NCI-H1930 (cell line): ENCODE measurements at places on chromosomes 6 and 20.

DNA sequence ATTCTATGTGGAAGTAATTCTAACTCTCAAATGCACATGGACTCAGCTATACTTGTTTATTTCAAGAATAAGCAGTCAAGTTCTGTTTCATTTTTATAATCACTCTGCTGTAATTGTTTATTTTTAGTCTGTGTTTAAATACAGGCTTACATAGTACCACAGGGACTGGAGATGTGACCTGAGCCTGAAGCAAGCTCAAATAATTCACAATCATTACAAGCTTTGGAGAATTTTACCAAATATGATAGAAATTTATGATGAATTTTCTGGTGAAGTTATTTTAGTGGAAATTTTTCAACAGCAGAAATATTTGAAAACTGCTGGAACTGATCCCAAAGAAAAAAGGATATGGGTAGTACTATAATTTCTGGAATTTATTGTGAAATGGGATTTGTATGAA is 41.6 kb upstream of the DSE start:
- DNase-seq, result no peak

DNA sequence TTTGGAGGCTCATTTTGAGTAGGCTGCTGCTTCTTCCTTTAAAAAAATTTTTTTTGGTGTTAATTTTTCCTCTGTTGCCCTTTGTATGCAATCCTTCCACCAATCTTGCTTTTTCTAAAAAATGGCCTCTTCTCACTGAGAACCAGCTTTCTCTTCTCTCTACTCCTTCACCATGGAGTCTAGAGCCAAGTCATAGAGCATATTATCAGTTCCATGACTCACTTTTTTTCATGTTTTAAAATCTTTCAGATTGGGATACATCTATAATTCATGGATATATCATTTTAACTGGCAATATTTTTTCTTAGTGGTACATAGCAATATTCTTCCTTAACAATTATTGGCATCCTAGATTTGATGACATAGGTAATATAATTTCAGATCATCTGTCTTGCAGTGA is 62.7 kb downstream of the SLX4IP start:
- no peak for DNase-seq

DNA sequence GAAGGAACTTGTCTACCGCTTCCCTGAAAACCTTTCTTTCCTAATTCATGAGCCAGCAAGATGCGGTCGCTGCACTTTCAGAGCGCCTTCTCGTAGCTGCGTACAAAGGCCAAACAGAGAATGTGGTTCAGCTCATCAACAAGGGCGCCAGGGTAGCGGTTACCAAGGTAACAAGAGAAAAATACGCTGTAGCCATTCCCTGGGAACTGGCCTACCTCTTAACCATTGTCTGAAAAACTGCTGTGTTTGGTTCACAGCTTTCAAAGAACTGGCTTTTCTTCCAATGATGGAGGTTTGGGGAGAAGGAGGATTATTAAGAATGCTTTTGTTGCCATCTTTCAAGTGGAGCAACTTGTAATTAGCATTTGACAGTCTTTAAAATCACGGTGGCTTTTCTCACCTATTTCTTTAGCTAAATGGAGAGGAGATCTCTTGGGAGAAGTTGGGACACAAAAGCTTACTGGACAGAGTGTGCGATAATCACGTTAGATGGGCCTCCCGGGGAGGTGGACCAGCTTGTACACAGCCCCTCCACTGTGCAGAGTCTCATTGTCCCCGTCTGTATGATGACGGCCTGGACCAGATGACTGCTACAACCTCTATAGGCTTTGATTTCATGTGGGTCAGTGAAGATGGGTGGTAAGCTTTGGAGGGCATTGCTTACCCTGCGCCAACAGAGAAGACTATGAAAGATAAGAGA is 71.5 kb downstream of the LYRM2 start:
- DNase-seq, result peak; percentile 36

GRCh38 chr6:3594201-3594600 is 137.4 kb upstream of the SLC22A23 start:
- DNase-seq, result no peak

- no peak for DNase-seq
Observed at GRCh38 chr20:24672886-24673677, 203.7 kb downstream of the SYNDIG1 start.

GRCh38 chr6:98942263-98942803 is 5.4 kb downstream of the FBXL4 start:
- no peak for DNase-seq

DNA sequence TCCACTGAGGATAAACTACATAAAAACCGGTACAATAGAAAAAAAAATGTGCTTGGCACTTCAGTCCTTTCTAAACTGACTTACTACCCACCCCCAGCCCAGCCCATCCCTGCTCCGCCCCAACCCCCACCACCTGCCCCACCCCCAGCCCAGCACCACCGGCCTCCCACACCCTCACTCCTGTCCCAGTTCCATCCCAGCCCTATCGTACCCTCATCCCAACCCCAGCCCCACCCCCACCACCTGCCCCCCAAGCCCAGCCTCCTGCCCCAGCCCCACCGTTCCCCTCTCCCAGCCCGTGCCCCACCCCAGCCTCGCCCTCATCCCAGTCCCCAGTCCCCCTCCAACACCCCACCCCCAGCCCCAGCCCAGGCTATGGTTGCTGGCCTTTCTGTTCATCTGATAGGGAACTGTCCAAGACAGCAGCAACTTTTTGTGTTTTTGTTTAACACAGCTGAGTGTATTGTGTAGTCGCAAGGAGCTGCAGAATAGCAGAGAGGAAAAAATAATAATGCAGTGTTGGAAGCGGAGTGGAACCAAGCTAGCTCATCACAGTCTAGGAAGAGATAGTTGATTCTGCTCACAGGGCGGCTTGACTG is 61.9 kb downstream of the SASH1 start:
- no peak for DNase-seq

DNA sequence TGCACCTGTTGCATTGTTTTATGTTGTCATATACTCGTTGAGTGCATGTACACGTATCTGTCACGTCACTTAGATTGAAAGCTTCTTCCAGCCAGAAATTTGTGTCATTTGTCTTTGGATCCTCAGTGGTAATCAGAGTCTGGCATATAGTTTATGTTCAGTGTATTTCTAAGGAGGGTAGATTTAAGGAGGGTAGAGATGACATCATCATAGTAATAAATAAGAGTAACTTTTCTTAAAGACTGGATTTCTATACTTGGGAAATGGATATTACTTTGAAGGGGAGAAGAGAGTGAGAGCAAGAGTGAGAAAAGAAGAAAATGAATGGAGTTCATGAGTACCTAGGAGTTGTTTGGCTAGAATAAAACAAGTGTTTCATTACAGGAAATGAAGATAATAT is 255.0 kb upstream of the SASH1 start:
- no peak for DNase-seq

GRCh38 chr6:31922942-31923341 is 4.6 kb upstream of the C2 start:
- no peak for DNase-seq

DNA sequence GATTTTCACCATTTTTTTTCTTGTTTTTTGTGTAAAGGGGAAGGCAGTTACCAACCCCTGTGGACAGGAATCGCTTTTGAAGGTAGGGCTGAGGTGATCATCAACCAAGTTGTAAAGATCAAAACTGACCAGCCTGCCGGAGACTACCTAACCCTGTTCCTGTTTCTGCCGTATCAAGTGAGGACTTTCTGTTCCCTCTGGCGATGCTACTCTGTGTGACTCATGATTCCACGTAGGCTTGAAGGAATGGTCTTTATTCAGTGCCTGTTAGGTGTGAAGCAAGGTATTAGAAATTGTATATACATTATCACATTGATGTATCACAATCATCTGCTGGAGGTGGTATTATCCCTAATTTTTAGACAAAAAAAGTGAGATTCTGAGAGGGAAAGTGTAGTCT is 161.3 kb downstream of the SOX4 start:
- DNase-seq, result no peak

DNA sequence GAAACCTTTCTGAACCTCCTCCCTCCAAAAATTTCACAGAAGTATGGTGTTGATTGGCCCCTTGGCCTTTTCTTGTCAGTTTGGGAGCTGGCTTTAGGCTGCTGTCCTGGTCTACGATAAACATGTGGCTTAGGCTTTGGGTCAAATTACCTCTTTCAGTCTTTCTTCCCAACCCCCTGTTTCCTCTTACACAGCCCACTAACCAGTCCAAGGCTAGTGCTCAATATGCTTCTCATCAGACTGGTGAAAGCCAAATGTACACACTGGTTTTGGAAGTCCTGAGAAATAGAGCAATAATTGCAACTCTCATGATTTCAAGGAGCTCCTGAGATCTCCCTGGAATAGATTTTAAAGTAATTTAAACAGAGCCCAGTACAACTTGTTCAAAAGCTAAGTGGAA is 933.7 kb upstream of the GJE1 start:
- no peak for DNase-seq

DNA sequence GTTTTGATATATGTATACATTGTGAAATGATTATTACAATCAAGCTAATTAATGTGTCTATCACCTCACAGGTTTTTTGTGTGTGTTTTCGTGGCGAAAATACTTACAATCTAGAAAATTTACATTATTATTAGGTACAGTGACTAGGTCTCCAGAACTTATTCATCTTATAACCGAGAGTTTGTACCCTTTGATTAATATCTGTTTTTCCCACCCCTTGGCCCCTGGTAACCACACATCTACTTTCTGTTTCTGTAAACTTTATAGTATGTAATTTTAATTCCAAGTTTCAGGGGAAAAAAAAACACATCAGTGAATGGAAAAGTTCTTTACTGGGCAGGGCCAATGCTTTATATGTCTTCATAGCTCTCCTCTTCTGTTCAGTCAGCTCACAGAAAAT is 131.4 kb downstream of the LMBRD1 start:
- DNase-seq, result no peak

DNA sequence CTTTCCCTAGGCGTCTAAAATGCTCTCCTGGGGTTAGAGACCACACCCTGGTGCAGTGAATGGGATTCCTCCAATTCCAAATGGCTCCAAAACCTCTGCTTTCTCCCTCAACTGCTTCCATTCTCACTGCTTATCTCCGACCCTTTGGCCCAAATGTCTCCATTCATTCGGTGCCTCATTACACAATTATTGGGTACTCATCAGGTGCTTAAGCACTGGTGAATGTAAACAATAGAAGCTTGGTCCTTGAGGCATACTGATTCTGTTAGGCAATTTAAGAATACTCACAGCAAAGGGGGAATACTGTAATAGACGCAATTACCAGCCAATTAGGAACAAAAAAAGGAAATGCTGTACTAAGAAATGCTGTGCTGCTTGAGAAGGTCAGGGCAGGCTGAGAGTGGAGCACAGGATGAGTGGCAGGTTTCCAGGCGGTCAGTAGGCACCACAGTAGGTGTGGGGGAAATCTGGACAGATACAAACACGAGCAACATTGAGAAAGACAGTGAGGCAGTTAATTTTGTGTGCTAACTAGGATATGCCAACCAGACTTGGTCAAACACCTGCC is 23.0 kb downstream of the GMDS start:
- DNase-seq, result no peak

DNA sequence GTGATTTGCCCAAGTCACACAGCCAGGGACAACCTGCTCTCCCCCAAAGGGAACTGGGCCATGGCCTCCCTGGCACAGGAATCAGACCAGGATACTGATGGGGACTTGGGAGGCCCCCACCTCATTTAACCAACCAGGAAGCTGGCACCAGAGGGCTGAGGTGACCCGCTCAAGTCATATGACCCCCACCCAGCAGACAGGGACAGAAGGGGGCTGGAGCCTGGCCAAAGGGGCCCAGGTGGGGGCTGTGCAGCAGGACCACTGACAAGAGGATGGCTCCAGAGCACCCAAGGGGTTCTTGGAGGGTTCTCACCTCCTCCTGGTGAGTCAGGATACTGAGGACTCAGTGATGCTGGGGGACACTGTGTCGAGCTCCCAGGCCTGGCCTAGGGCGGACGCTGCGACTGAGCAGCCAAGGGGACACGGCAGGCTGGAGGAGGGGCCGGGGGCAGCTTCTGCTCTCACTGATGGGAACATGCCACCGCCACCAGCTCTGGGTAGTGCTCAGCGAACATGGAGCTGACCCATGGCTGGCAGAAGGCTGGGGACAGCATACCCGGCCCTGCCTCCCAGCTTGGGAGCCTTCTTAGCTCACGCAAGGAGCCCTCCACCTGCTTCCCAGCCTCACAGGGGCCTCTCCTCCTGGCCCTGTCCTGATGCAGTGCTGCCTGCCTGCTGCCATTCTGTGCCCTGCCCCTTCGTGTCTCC is 1.2 kb downstream of the CST7 start:
- DNase-seq, result no peak

DNA sequence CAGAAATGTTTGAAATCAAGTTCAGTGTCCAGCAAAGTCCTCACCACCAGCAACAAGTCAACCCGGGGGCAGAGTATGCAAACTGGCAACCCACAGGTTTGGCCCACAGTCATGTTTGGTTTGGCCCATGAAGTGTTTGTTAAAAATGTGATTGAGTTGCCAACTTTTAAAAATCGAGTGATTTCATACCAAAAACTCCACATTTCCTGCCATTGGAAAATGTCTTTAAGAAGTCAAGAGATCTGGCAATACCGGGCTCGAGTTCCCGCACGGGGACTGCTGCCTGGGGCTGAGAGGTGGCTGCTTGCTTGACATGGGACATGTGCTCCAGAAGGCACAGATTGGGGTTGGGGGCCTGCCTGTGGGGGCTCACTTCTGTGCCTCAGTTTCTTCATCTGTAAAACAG is 36.1 kb downstream of the PREX1 start:
- no peak for DNase-seq

GRCh38 chr6:72533606-72534005 is 88.3 kb upstream of the KCNQ5 start:
- no peak for DNase-seq

GRCh38 chr20:58497076-58497641 is 18.0 kb downstream of the APCDD1L start:
- no peak for DNase-seq

GRCh38 chr20:16637797-16638196 is 64.5 kb upstream of the KIF16B start:
- no peak for DNase-seq

- DNase-seq, result no peak
Observed at GRCh38 chr6:35626401-35626800, 62.3 kb downstream of the FKBP5 start.

GRCh38 chr6:7324520-7324919 is 11.5 kb upstream of the SSR1 start:
- DNase-seq, result no peak

DNA sequence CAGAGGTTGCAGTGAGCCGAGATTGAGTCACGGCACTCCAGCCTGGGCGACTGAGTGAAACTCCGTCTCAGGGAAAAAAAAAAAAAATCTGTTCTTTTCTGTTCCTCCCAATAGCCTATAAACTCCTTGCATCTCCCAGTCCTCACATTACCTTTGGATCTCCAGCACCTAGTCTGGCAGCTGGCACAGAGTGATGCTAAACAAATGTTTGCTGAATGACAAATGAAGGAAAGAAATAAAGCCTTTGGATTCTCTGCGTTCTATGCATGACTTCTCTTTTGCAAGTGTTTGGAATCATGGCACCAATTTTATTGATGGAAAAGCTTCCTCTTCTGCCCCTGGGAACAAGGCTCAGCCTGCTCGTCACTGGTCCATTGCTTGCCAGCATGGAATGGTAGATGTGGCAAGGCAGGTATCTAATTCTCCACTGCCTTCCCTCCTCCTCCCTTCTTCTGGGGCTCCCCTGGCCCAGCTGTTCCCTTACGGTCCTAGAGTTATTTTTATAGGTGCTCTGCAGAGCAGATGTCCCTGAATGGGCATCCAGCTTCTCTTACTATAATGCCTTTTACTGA is 53.6 kb upstream of the FYN start:
- no peak for DNase-seq
